ENCODE measurements at places on chromosomes 7 and 10. TPM values are rescaled to one million over a fixed set of nuclear protein-coding genes. Genes with fewer than 3 reads are reported as not detected.
A peak's percentile ranks its signal among the peaks of the same experiment; 100 is the strongest.

Gene ENO4
- not detected for total RNA-seq

Gene ETV1
- total RNA-seq, result 5.6 TPM

GRCh38 chr10:72875250-72876055 lies 18.1 kb upstream of the OIT3 start:
- peak; percentile 66 for DNase-seq

DNA sequence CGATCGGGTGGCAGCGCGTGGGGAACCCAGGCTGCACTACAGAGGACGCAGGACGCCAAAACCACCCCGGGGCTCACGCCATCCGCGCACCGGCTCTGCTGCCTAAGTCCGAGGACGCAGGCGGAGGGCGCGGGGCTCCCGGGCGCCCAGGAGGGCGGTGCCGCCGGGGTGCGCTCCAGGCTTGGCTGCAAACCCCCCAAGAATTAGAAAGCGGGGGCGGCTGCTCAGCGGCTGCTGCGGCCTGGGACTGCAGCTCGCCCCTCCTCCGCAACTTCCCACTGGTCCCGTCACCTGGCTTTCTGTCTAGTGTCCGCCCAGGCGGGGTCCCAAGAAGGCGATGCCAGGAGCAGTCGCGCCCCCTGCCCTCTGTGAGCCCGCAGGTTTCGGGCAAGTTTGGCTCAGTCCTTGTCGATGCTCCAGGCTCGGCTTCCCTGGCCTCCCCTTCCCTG lies 1.7 kb upstream of the POU6F2 start:
- no peak for DNase-seq

GRCh38 chr10:5812283-5813090 lies 747 bp downstream of the GDI2 start:
- peak; percentile 58 for DNase-seq

DNA sequence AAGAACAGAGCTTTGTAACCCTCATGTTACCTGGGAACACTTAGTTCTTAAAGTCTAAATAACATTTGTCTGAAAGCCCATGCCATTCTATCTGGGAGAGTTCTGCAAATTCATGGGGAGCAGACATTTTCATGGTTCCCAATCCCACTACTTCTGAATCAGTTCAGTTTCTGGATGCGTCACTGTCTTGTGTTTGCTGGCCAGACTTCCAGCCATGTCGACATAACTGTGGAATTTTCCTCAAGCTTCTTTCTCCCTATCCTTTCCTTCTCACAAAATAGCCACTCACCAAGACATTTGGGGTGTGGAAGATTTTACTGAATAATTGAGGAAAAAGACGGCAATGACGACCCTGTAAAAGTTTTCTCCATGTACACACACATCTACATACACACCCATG lies 272.5 kb downstream of the NEBL start:
- DNase-seq, result no peak

- peak; percentile 56 for DNase-seq
These were observed 1.1 kb downstream of the REEP3 start for GRCh38 chr10:63522277-63522687.

GRCh38 chr7:105521027-105521716 lies 899 bp downstream of the PUS7 start:
- DNase-seq, result peak; percentile 70

Gene IFIT1
- total RNA-seq, result 2.2 TPM

- DNase-seq, result no peak
These were observed 94.9 kb downstream of the AKR1D1 start for GRCh38 chr7:138170959-138171703.

GRCh38 chr7:151242159-151243044 lies 6.1 kb downstream of the SMARCD3 start:
- no peak for DNase-seq

DNA sequence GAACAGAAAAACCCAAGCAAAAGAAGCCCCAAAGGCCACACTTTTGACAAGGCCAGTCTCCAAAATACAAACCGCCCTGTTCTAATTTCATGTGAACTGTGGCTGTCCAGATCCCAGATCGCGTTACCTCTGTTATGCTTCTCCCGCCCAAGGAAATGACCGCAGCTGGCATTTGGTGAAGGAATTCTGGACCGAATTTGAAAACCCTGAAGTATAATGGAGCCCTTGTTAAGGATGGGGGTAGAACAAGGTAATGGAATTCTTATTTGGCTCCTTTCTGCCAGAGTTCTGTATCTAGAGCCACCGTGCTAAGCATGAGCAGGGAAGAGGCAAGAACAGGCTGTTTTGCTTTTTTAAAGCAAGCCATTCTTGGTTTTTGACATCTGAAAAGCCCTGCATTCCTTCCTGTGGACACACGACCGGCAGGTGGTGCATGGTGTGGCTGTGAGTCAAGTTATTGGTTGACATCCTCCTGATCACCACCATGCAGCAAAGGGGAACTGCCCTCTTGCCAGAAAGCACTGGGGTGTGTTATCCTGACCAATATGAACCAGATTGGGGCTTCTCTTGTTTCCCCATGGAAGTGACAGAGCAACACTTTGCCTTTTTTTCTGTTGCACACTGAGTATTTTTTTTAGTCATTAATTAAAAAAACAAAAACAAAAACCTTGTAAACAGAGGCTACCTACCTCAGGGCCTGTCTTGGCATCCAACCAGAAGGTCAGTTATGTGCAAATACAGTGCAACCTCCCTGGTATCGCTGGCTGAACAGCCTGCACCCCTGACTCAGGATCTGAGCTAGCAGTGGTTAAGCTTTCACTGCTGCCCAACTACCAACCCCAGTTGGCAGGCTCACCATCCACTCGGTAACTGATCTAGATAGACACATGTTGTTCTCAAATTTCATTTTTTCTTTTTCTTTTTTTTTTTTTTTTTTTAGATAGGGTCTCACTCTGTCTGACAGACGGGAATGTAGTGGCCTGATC lies 14.2 kb downstream of the UCMA start:
- peak; percentile 13 for DNase-seq

- DNase-seq, result no peak
These were observed 405.2 kb upstream of the AUTS2 start for GRCh38 chr7:69193061-69193460.

DNA sequence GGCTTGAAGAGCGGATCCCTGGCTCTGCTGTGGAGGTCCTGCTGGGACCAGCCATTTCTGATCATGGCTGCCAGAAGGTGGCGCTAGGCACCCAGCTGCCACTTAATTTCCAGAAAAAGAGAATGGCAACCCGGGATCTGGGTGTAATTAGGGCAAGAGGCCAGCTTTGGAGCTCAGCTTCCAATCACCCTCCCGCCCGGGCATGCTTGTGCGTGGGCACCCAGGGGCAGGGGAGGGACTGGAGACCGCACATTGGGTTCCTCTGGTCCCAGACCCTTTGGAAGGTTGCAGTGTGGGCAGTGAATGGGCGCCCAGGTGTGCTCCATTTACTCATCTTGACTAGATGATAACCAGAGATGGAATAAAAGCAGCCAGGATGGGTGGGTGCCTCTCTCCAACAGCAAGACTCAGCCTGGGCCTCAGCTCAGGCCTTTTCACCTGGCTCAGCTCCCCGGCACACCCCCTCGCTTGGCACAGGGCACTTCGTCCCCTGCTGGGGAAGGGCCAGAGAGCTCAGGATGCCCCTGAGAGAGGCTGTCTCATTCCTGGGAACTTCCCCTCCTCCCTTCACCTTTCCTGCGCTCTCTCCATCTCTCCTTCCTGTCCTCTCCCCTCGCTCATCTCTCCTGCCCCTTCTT lies 14.7 kb downstream of the FAM241B start:
- DNase-seq, result peak; percentile 73

Gene HGF
- total RNA-seq, result 3.4 TPM

Gene LRRC18
- not detected for total RNA-seq

- DNase-seq, result peak; percentile 88
These were observed 58.2 kb upstream of the DNAAF5 start for GRCh38 chr7:668139-668931.

Gene ANXA8L1
- total RNA-seq, result not detected

Gene AGR2
- 0.51 TPM for total RNA-seq

Gene IRF5
- total RNA-seq, result 0.17 TPM

GRCh38 chr7:70343519-70343918 lies 745.2 kb downstream of the AUTS2 start:
- no peak for DNase-seq

Gene C7orf33
- not detected for total RNA-seq

DNA sequence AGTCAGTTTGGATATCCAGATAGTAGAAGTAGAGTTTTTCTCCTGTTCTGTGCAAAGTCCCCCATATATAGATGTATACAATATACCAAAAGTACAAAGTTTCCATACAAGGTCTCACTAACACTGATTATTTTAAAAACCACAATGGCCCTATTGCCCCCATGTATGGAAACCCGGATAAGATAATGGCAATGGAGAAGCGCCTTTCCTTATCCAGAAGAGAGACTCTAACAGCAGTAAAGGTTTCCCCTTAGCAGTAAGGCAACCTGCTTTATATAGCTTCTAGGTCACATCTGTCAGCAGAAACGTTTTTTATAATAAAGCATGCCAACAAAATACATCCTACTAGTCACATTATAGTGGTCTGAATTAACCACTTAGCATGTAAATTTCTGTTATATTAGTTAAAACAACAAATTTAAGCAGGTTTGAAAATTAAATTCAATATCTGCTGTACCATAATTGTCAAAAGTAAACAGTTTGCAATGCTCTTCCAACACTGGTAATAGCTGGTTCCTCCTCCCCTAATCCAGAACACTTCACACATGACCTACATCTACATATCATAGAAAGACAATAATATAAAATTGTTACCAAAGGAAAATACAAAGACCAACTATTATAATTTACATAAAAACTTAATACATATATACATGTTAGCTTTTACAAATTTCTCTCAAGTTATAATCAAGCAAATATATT lies 22.4 kb downstream of the USP6NL start:
- DNase-seq, result no peak

GRCh38 chr10:104333032-104333727 lies 5.1 kb downstream of the ITPRIP start:
- peak; percentile 68 for DNase-seq

DNA sequence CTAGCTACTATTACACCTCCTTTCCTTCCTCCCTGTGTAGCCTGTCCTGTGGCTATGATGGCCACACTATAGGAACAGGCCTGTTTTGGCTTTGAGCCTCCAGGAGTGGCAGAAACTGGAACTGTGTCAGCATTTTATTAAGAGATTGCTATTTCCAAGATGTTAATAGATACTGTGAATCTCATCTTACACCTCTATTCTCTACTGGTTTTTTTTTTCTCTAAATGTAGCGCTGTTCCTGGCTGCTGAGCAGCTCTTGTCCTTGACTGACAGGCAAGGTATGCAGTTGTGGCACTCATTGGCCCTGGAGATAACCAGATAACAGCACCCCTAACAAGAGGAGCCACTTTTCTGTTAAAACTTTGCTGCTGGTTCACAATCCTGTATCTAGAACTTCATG lies 119.5 kb downstream of the EXOC4 start:
- DNase-seq, result no peak

DNA sequence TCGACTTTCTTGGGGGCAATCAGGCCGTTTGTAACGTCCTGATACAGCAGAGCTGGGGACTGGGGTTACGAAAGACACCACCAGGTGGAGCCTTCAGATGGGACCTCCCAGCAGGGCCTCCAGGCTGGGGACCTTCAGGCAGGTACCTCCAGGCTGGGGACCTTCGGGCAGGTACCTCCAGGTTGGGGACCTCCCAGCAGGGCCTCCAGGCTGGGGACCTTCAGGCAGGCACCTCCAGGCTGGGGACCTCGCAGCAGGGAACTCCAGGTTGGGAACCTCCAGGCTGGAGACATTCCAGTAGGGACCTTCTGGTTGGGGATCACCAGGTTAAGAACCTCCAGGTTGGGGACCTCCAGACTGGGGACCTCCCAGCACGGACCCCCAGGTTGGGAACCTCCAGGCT lies 23.5 kb upstream of the GPR146 start:
- peak; percentile 47 for DNase-seq

GRCh38 chr7:130957137-130957513 lies 223.1 kb upstream of the KLF14 start:
- DNase-seq, result peak; percentile 10

GRCh38 chr10:91598211-91598977 lies 34.5 kb downstream of the PPP1R3C start:
- peak; percentile 30 for DNase-seq

- DNase-seq, result no peak
These were observed 585.0 kb downstream of the KCNMA1 start for GRCh38 chr10:77052593-77052992.

GRCh38 chr10:51002469-51002868 lies 71.8 kb upstream of the PRKG1 start:
- no peak for DNase-seq

DNA sequence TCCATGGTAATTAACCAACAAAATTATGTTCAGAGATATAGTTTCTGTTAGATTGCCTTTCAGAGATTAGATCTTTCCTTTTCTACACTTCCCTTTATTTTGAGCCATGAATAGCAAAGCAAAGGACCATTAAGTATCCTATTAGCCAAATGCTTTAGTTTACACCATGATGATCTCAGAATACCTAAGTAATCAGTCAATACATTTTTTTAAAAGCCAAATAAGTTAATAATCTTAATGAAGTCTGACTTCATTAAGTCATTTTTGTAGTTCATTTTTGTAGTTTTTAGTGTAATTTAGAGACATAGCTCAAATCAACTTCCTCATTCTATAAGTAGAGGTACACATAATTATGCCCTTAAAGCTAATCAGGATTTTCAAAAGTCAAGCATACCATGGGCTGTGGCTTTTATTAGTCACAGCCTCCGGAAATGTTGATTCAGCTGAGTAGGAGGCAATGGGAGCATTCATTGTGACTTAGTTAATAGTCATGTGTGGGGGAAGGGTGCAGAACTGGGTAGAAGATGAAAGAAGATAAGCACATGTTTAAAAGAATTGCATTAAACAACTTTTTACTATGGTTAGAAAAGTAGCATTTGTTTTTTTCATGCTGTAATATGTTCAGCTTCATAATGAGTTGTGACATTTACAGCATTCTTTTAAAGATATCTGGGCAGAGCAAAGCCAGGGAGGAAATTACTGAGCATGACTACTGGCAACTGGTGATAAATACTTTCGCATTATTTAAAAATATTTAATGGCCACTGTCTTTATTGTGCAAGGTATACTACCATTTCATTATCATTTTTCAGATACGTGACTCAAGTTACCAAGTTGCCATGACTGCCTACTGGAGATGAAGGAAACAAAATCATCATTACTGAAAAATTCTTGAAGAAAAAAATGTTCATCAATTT lies 57.3 kb upstream of the CCDC71L start:
- DNase-seq, result peak; percentile 98

GRCh38 chr7:37312608-37313007 lies 136.1 kb downstream of the ELMO1 start:
- no peak for DNase-seq

Gene PON1
- not detected for total RNA-seq

DNA sequence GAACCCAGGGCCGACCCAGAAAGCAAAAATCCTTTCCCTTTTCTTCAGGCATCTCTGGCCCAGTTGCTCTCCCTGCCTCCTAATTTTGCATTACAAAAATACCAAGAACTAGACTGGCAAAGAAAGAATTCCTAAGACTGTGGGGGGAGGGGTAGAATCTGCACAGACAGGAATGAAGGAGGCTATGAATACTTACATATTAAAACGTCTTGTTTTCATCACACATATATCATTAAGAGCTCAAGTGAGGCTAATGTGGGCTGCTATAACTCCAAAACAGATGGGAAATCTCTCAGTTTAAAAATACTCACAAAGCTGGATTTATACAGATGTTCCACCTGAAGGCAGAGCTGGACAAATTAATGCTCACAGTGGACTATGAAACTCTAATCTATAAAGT lies 29.2 kb upstream of the MKX start:
- DNase-seq, result no peak

Measured in dermis blood vessel endothelial cell (primary cell).